Amniotic stem cell (primary cell): ENCODE measurements at places on chromosomes 5 and 9.
A peak's percentile ranks its signal among the peaks of the same experiment; 100 is the strongest.

DNA sequence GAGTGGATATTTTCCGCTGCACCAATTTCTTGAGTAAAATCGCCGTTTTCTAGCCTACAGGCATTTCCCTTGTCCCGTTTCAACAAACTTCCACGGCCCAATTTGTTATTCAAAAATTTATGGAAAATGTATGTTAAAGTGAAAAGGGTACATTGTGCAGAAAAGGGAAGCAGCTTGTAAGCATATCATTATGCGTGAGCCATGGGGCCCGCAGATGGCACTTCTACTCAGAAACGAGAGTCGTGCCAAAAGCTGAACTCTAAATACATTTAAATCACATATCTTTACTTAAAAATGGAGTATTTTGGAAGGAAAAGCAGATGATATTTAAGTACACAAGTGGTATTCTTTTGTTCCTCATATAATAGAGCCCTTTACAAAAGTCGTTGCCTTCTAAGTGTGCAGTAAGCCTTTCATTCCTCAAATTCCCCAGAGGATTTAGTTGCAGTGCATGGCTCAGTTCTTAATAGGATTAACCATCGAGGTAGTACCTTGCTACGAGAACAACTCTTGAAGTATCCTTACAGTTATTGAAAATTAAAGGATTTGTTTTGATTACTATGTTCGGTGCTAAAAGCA, 1227.2 kb upstream of the WWC1 start:
- no peak for DNase-seq

- DNase-seq = no peak
Observed at GRCh38 chr9:128818839-128819715, 777 bp downstream of the ENDOG start.

GRCh38 chr5:78783434-78784130, 135.0 kb upstream of the LHFPL2 start:
- DNase-seq = no peak

DNA sequence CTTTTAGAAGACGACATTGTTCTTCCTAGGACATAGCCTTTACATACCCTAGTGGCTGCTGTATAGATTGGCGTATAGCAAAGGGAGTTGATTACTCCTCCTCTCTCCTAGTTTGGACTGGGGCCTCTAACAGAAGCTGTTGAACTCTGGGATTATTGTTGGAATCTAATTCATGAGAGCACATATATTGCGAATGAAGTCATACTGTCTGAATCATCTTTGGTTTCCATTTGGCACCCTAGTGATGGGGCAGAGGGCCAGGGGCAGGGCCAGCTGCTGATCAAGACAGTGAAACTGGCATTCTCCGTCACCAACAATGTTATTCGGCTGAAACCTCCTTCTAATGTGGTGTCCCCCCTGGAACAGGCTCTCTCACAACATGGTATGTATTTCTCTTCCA, 40.3 kb downstream of the NUP188 start:
- peak; percentile 36 for DNase-seq

DNA sequence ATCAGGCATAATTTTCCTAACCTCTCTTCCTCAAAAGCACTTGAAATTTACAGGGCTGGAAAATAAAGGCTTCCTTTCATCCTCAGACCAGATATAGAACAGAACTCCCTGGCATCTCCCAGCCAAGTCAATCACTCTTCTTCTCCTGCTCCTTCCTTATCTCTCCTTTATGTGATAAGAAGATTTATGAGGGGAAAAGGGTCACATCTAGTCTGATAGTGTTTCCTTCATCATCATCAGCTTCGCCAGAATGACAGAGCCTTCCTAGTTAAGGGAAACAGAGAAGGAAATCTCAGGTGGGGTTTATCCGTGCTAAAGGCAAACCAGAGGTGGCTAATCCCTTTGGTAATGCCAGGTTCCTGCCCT, 36.2 kb downstream of the LIX1 start:
- no peak for DNase-seq

DNA sequence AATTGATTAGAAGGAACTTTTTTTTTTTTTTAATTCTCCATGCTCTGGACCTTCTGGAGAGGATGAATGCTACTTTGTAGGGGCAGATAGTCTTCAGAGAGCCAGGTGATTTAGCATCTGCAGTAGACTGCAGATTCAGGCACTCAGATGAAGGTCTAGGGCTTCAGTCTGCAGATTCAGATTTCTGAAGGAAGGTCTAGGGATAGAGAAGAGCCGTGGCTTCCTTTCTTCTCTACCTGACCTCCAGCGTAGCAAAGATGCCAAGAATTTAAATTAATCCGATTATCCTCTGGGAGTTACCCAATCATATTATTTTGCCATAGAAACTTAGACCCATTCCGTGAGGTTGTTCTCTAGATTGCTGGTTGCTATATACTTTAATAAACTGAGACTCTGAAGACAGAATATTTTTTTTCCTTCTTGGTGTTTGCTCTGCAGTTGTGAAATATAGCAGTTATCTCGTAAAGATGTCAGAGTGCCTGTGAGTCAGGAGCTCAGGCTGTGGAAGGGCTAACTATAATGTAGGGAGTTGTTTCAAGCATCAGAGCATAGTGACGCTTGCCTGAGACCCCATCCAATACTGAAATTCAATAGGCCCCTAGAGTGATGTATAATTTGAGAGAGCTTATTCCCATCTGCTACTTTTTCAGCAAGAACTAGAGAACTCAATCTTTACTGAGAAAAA, 132.7 kb upstream of the SLC12A2 start:
- DNase-seq = no peak

GRCh38 chr9:91953718-91954117, 3.7 kb upstream of the ROR2 start:
- no peak for DNase-seq

DNA sequence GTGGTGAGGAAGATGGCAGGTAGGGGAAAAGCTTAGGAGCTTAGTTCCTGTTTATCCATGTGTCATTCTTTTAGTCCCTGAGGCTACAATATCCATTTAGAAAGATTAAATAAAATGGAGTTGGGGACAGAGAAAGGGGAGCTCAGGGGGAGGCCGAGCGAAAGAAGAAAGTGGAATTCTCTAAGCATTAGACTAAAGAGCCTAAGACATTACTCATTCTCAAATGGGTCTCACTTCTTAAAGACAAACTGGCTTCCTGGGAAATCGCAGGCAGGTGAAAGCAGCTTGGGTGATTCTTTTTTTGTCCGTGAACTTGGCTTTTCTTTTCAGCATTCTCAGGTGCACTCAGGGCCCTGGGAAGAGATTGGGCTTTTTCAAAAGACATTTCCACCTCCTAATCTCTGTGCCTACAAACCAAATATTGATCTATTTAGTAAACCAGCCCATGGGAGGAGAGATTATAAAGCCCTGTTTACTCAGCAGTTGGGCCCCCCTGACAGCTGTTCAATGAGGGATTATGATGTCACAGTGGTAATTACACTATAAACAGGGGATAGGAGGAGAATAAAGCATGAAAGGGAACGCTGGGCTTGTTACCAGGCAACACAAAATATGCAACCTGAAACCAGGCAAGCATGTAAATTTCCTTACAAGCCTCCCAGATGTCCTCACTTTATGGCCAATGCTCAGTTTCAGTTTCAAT, 584.0 kb downstream of the ACTL7B start:
- peak; percentile 47 for DNase-seq
